ENCODE measurements at places on chromosomes 13 and 19.

DNA sequence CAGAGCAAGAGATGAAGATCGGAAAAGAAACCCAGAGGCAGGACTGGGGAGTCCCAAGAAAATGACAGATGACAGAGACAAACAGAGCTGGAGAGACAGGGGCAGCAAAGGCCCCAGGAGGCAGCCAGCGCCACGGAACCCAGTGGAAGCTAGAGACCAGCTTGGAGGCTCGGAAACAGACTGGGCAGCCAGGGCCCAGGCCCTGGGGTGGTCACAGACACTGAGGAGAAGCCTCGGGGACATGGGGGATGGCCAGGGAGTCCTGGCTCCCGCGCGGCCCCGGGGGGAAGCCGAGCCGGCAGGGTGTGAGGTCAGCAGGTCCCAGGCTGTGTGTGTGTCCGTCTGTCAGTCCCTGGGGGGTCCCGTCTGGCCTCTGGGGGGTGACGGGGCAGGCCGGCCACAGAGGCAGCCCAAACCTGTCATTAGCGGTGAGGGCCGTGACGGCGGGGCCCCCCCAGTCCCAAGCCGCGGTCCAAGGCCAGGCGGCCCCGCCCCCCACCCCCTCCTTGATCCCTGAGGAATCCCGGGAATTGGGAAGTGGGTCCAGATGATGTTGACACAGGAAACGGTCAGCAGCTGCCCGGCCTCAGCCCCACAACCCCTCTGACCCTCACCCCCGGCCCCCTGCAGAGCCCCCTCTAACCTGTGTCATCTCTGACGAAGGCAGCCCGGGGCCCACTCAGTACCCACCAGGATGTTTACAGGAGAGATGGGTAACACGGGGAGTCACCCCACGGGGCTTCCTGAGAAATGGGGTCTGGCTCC lies 2.5 kb upstream of the TMEM190 start:
- no peak for DNase-seq

DNA sequence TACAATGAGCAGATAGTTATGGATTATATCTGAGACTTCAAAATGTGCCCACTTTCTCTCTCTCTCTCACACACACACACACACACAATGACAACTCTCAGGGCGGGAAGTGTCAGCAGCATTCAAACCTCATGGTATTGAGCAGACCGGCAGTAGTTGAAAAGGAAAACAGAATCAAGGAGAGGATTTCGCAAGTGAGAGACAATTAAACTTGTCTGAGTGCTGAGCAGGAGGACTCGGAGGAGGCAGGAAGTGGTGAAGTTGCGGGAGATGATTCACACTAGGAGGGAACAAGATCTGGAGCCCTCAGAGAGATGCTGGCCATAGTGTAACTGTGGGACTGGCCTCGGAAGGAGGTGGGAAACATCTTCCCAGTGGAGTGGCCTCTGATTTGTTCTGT lies 353.1 kb downstream of the EFNB2 start:
- no peak for DNase-seq

GRCh38 chr13:98919566-98919965 lies 58.3 kb downstream of the DOCK9 start:
- no peak for DNase-seq

DNA sequence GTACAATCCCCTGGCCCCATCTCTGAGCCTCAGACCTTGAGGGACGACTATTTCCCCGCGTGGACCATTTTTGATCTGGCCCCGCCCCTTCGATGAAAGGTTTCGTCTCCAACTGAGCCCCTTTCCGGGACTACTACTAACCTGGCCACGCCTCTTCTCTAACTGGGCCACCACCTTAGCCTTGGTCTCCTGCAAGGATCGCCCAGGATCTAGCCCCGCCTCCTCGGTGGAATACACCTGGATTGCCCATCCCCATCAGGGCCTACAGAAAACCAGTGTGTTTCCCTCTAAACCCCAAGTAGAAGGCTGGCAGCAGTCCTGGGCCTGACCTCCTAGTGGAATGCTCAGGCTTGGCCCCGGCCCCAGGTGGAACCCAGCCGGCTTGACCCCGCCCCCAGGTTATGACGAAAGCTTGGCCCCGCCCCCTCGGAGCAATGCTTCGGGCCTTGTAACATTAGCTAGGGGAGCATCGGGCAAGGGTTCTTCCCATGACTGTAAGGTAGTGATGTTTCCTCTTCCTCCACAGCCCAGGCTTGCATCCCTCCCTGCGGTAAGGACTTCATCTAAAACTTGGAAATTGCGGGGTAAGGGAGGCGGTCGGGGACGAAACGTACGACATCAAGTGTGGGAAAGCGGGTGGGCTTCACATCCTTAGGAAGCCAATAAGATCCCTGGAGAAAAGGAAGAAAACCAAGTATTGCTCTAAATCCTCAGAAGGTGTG lies 9.1 kb downstream of the SPACA6 start:
- DNase-seq: no peak

DNA sequence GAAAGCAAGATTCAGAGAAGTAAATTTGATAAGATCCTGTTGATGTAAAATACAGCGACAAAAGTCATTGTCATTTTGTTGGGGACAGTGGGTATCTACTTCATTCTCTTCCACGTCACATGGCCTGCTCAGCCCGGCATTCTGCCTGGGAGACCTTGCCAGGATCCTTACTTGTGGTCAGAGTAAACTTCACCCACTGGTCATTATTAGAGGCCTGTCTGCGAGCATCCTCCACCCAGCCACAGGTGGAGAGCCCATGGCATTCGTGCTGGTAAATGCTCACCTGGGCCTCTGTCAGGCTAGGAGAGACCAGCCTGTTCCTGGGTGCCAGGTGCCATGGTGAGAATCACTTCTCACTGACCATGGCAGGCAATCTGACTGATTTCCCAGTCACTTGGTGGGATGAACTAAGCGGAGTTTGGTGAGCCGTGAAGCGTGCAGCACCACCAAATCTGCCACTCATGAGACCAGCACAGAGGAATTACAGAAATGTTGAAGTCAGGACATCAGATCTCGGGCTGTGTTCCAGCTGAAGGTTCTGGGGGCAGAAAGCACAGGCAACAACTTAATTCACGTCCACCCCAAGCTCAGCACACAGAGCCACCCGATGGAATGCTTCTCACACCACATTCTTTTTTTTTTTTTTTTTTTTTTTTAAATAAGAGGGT lies 107.0 kb downstream of the SIPA1L3 start:
- no peak for DNase-seq
